MCF 10A (cell line): ENCODE measurements at places on chromosomes 3 and 15.
A peak's percentile ranks its signal among the peaks of the same experiment; 100 is the strongest.

GRCh38 chr3:2910997-2911396, 199.2 kb downstream of the IL5RA start:
- H3K4me1 ChIP-seq: no peaks in the 10 kb centered on the region
- no peak overlapping the region for H3K4me3 ChIP-seq
- no peak overlapping the region for H3K27ac ChIP-seq
- H3K27me3 ChIP-seq: peaks cover 48% of the 10 kb centered on the region
- no peaks in the 10 kb centered on the region for H3K36me3 ChIP-seq

DNA sequence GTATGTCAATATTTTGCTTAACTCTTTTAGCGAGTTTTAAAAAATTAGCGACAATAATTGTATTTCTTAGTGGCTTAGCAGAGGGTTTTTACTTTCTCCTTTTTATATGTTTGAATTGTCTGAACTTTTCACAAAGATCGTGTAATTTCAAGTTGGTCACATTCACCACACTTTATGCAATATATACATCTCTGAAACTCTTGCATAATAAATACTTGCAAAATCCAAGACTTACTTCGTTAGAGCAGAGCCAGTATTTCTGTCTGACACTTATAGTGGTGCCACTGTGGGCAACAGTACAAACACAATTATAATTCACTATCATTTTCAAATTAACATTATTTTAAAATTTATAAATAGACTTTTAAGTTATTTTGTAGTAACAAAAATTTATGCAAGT, 62.0 kb downstream of the SUCNR1 start:
- H3K4me3 ChIP-seq: no peak overlapping the region
- no peaks in the 10 kb centered on the region for H3K4me1 ChIP-seq
- no peak overlapping the region for H3K27ac ChIP-seq
- no peaks in the 10 kb centered on the region for H3K27me3 ChIP-seq
- no peak for DNase-seq

GRCh38 chr3:52820736-52821135, 9.7 kb downstream of the ITIH4 start:
- H3K27me3 ChIP-seq: no peaks in the 10 kb centered on the region
- no peaks in the 10 kb centered on the region for H3K36me3 ChIP-seq
- DNase-seq: peak; percentile 52
- no peak overlapping the region for H3K27ac ChIP-seq
- no peak overlapping the region for H3K4me3 ChIP-seq
- no peaks in the 10 kb centered on the region for H3K4me1 ChIP-seq

GRCh38 chr3:9473496-9474065, 76.2 kb downstream of the SETD5 start:
- no peak for DNase-seq
- H3K27ac ChIP-seq: peak overlapping the region; percentile 69
- peaks cover 98% of the 10 kb centered on the region for H3K36me3 ChIP-seq

- H3K4me3 ChIP-seq: peak overlapping the region; percentile 55
- H3K27me3 ChIP-seq: no peaks in the 10 kb centered on the region
- H3K4me1 ChIP-seq: peaks cover 9% of the 10 kb centered on the region
- H3K36me3 ChIP-seq: peaks cover 6% of the 10 kb centered on the region
- DNase-seq: peak; percentile 45
- H3K27ac ChIP-seq: peak overlapping the region; percentile 51
Measured at GRCh38 chr15:92011611-92012367, 158.3 kb downstream of the SLCO3A1 start.
